ENCODE measurements at places on chromosomes 12 and 14.
A peak's percentile ranks its signal among the peaks of the same experiment; 100 is the strongest.

- no peak for DNase-seq
These were observed 9.1 kb downstream of the CEP170B start for GRCh38 chr14:104874110-104874531.

DNA sequence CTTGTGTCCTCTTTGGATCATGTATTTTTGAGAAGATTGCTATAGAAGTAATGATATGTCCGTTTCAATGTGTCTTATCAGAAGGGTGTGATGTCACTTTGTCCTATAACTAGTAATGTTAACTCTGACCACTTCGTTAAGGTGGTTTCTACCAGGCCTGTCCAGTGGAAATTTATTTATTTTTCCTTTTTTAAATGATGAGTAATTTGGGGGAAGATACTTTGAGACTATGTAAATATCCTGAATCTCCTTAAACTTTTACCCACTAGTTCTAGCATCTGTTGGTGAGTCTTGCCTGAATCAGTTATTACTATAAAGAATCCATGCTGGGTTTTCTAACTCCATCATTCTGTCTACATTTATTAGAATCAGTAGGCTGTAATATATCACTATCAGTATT is 15.3 kb downstream of the EP400 start:
- DNase-seq = peak; percentile 56

- no peak for DNase-seq
These were observed 10.5 kb upstream of the STAC3 start for GRCh38 chr12:57261428-57261865.

DNA sequence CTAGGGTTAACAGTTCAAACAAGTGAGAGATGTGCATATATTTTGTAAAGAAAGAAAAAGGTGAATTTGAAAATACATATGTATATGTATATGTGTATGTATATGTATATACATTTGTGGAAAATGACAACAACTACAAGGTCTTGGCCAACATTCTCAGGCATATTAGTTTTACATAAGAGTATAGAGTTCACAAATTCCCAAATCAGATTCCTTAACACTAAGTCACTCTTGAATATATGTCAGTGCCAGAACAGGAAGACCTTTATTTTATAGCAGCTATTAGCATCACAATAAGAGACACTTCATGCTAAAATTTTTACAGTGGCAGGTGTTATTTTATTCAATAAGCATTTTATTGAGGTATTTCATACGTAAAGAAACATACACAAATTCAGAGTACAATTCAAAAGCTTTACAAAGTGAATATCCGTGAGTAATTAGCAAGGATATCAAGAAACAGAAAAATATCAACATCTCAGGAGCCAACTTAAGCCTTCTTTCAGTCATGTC is 179.7 kb downstream of the SLC6A15 start:
- no peak for DNase-seq

DNA sequence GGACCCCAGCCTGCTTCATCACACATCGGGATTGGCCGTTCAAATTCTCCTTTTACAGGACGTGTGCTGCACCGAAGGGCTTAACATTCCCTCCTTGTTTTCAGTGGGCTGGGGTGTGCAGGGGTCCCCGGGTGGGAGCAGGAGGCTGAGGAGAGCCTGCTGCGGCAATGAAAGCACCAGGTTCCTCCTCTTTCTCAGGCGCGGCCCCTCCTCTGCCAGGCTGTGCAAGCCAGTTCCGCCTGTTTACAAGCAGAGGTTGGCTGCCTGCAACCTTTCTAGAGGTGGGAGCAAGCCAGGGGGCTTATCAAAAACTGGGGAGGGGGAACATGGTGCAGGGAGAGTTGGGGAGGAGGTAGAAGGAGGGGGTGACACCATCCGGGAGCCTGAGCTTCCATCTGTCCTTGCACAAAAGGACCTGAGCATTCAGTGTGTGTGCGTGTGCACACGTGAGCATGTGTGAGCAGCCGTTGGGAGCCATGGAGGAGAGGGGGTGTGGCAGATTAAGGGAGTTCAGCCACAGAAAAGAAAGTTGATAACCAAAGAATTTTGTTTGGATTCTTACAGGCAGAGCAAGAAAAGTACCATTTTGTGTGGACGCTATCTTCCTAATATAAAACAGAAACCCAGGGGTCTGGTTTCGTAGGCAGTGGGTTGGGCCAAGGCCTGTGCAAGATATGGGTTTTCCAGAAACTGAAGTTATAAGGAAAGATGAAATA is 108.8 kb upstream of the RFLNA start:
- DNase-seq = no peak

DNA sequence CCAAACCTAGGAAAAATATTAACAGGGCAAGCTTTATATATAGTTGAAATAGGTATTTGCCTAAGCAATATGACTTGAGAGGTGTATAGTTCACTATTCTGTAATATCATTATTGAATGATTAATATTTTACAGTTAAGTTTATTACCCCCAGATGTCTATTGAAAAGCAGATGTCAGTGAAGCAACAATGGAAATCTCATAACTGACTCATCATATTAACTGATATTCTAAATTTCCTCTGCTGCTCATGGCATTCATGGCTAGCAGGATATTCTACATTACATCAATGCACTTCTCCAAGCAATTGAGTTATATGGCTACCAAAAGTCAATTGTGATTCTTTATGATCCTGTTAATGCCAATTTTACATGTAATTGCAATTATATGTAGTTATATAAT is 9.7 kb upstream of the MAGOHB start:
- DNase-seq = no peak

GRCh38 chr14:20631023-20631879 is 10.2 kb downstream of the OR6S1 start:
- peak; percentile 60 for DNase-seq

DNA sequence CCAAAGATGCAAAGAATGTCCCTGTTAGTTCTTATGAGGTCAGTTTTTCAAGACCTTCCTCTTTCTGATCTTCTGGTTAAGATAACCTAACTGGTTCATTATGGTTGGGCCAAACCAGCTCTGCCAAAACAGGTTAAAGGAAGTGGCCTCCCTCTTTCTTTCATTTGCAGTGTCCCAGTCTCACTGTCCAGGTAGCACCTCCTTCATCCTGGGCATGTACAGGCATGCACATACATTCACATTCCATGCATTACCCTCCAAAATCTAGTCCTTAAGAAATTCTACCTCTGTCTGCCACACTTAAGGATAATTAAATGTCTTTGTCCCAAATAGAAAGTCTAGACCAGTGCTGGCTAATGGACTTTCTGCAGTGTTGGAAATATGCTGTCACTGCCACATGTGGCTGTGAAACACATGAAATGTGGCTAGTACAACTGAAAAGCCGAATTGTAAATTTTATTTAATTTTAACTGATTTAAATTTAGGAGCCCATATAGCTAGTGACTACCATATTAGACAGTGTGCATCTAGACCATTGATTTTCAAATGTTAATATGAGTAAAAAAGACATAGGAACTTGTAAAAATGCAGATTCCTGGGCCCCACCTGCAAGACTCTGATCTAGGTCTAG is 169.3 kb downstream of the PCNX1 start:
- DNase-seq = no peak

- DNase-seq = no peak
These were observed 9.7 kb upstream of the PLBD1 start for GRCh38 chr12:14577344-14577743.

All from EH (cell line).